ENCODE measurements at places on chromosomes 16 and 17. TPM values are rescaled to one million over a fixed set of nuclear protein-coding genes. Genes with fewer than 3 reads are reported as not detected.

Gene HOXB2
- not detected for total RNA-seq

- H3K4me1 ChIP-seq = peaks cover 47% of the 10 kb centered on the region
- H3K27me3 ChIP-seq = no peaks in the 10 kb centered on the region
- no peak overlapping the region for H3K4me3 ChIP-seq
- DNase-seq = no peak
Observed at GRCh38 chr16:68400924-68401460, 47.3 kb downstream of the SMPD3 start.

- no peak overlapping the region for H3K4me3 ChIP-seq
- peaks cover 53% of the 10 kb centered on the region for H3K36me3 ChIP-seq
- no peak for DNase-seq
- no peak overlapping the region for H3K27ac ChIP-seq
Observed at GRCh38 chr17:31004160-31004559, 33.3 kb downstream of the RNF135 start.

DNA sequence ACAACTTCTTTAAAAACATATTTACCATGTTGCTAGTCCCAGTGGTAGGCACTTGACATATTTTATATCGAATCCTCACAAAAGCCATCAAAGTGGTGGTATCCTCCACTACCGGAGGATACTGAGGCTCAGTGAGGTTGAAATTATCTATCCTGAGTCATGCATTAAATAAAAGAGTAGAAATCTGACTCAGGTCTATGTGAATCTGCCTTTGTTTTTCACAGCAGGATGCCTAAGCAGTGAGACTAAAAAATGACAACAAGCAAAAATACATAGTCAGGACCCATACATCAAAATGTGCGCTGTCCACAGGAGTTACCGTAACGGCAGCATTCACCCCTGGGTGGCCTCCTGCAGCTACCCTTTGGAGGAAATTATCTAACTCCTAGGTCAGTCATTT is 17.7 kb downstream of the BRD7 start:
- H3K27me3 ChIP-seq = no peaks in the 10 kb centered on the region
- H3K4me1 ChIP-seq = peaks cover 24% of the 10 kb centered on the region
- H3K4me3 ChIP-seq = no peak overlapping the region
- 0 out of 2 replicates have a peak overlapping the region, but pooled peaks have one; percentile 8 for H3K27ac ChIP-seq
- peaks cover 47% of the 10 kb centered on the region for H3K36me3 ChIP-seq

GRCh38 chr16:78931267-78931666 is 669.3 kb downstream of the MAF start:
- no peaks in the 10 kb centered on the region for H3K36me3 ChIP-seq
- H3K4me3 ChIP-seq = no peak overlapping the region
- no peaks in the 10 kb centered on the region for H3K4me1 ChIP-seq
- no peak overlapping the region for H3K27ac ChIP-seq
- no peaks in the 10 kb centered on the region for H3K27me3 ChIP-seq

Gene PLEKHG4
- total RNA-seq = 13.4 TPM

Gene LGALS9
- total RNA-seq = not detected

- DNase-seq = no peak
- H3K27ac ChIP-seq = peak overlapping the region; percentile 89
- H3K4me1 ChIP-seq = peaks cover 62% of the 10 kb centered on the region
- peaks cover 8% of the 10 kb centered on the region for H3K27me3 ChIP-seq
Observed at GRCh38 chr17:42678951-42679491, 2.2 kb upstream of the PLEKHH3 start.

DNA sequence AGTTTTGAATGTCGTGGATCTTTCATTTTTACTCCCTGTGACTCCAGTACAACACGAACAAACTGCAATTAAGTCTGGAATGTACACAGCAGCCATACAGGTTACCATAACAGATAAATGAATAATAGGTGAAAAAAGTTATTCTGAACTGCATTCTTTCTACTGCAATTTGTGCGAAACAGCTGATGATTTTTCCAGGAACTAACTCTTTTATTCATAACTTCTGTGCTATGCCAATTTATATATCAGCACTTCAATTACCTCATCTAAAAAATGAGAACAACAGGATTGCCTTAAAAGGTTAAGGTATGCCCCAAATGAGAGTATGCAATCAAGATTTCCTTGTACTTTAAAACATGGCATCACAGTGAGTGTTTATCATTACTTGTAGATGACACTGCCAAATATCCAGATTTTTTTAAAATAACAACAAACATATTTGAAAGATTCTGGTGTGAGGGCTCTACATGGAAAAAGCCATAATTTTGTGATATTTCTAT is 238.9 kb downstream of the CDH8 start:
- no peak overlapping the region for H3K4me3 ChIP-seq
- H3K27ac ChIP-seq = no peak overlapping the region
- no peaks in the 10 kb centered on the region for H3K27me3 ChIP-seq

DNA sequence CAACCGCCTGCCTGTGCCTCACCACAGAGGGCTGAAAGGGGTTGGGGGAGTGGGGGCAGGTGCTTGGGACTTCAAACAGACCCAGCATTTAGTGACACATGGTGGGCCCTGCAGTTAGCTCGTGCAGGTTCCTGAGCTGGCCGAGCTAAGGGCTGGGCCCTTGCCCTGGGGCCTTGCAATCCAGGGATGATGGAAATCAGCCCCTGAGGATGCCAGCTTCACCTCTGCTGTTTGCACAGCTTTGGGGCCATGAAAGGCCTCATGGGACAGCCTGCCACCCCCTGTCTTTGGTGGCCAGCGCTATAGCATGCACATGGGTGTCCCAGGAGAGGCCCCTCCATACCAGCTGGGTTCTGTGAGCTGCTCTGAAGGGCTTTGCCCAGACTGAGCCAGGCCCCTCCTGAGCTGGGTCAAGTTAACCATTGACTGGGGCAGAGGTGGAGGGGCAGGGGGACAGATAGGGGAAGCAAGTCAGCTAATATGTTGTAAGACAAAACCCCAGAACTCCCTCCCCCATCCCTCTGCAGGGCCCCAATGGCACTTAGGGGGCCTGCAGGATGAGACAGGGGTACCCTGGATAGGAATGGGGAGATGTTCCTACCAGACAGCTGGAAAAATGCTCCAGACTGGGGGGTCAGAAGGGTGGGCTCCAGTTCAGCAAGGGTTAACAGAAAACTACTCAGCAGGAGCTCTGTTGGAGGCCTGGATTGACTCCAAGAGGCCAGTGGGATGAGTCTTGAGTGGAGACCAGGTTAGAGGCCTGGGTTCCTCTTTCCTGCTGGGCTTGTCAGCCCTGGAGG is 692 bp downstream of the PRR15L start:
- no peak overlapping the region for H3K4me3 ChIP-seq
- peaks cover 6% of the 10 kb centered on the region for H3K36me3 ChIP-seq
- H3K27ac ChIP-seq = no peak overlapping the region
- peaks cover 5% of the 10 kb centered on the region for H3K27me3 ChIP-seq
- H3K4me1 ChIP-seq = no peaks in the 10 kb centered on the region

GRCh38 chr16:73068541-73069401 is 20.8 kb upstream of the ZFHX3 start:
- H3K27ac ChIP-seq = peak overlapping the region; percentile 100
- peaks cover 75% of the 10 kb centered on the region for H3K4me1 ChIP-seq
- no peaks in the 10 kb centered on the region for H3K36me3 ChIP-seq
- peaks cover 5% of the 10 kb centered on the region for H3K27me3 ChIP-seq
- peak overlapping the region; percentile 75 for H3K4me3 ChIP-seq

- no peak for DNase-seq
- H3K36me3 ChIP-seq = no peaks in the 10 kb centered on the region
- H3K27ac ChIP-seq = no peak overlapping the region
- H3K4me1 ChIP-seq = no peaks in the 10 kb centered on the region
Observed at GRCh38 chr17:193841-194806, 12.7 kb upstream of the DOC2B start.

Gene MYO15A
- total RNA-seq = 0.15 TPM

Gene MYCBPAP
- 0.24 TPM for total RNA-seq

DNA sequence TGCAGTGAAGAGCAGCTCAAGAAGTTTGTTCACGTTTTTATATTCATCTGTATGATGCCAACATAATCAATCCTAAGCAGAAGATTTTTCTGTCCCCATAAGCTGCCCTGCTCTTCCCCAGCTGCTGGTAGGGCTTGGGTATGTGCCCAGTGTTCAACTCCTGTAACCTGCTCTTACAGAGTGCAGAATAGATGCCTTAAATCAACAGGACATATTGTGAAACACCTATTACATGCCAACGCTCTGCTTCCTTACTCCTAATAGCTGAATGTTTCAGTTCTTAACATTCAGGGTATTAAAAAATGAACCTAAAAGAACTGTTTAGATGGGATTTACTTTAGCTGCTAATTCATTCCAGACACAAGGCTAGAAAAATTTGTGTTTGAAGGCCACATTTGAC is 190.9 kb downstream of the HS3ST3A1 start:
- no peak overlapping the region for H3K4me3 ChIP-seq
- no peaks in the 10 kb centered on the region for H3K36me3 ChIP-seq
- no peak for DNase-seq
- no peaks in the 10 kb centered on the region for H3K27me3 ChIP-seq
- H3K27ac ChIP-seq = peak overlapping the region; percentile 65
